ENCODE measurements at places on chromosomes 3 and 15.

DNA sequence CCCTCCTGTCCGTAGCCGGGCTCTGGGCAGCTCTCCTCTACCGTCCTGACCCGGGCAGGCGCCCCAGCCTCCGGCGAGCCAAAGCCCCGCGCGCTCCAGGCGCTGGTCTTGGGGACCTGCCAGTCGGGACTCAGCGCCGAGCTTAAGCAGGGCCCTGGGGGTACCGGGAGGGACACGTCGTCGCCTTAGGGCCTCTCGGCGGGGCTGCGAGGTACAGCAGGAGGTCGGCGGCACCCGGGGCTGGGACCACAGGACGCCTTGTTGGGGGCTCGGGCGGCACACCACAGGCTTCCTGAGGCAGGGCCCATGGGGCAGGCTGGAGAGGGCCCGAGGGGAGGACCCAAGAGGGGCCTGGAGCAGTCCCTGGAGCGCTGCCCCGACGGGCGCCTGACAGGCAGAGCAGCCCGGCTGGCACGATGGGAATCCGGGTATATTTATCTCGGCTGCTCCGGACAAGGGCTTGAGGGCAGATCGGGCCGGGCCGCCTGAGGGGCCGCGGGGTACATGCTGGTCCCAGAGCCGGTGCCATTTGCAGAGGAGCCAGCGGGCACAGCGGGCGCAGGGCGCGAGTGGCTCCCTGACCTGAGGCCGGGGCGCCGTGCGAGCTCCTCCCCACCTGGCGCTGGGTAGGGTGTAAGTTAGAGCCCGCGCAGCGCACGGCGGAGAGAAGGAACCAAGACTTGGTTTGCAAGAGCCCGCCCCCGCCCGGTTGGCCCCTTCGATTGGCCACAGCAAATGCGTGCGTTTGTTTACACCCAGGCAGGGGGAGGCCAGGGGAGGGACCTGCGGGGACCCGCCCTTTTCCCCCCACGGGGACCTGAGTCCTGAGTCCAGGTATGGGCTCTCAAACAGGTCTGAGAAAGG is 574 bp downstream of the SLC38A3 start:
- peak; percentile 69 for DNase-seq

GRCh38 chr3:52703341-52703740 is 2.2 kb downstream of the GLT8D1 start:
- no peak for DNase-seq

- no peak for DNase-seq
Measured at GRCh38 chr3:150797155-150797554, 34.2 kb upstream of the SIAH2 start.

DNA sequence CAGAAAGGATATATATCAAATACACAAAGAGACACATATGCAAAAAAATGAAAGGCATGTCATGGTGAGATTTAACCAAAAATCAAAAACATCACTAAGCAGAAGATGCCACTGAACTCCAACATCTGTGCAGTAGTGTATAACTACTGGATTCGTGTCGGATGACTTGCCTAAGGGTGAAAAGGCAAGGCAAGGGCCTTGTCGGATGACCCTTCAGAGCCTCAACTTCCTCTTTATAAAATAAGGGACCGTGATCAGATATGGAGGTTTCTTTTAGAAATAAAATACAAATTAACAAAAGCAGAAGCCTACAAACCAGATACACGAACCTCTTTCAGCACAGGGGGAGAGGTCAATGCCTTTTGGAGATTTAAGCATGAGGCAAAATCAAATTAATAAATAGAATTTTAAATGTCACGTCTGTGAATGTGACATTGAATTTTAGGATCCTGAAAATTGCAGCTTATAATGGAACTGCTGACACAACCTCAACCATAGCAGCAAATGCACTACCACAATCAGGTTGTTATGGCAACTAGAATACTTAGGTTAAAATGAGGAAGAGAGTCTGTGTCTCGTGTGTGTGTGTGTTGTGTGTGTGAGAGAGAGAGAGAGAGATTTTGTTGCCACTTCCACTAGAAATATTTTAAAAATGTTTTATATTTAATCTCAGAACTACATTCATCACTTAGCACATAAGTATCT is 8.3 kb upstream of the CHRM5 start:
- DNase-seq: no peak

DNA sequence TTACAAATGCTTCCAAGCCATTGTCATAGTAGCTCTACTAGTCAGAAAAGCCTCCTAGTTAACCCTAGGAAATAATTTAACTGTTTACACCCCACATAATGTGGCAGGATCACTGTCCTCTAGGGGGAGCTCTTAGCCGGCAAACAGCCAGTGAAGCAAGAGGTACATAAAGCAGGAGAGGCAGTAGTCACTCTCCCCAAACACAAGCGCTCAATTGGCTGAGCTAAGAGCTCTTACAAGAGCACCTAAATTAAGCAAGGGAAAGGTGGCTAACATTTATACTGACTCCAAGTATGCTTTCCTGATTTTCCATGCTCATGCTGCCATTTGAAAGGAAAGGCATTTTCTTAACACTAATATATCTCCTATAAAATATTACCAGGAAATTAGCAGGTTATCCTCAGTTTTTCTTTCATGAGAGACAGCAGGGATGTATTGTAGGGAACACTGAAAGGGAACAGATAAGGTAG is 37.6 kb downstream of the NCEH1 start:
- DNase-seq: peak; percentile 78

GRCh38 chr3:85474241-85474640 is 515.5 kb downstream of the CADM2 start:
- no peak for DNase-seq

DNA sequence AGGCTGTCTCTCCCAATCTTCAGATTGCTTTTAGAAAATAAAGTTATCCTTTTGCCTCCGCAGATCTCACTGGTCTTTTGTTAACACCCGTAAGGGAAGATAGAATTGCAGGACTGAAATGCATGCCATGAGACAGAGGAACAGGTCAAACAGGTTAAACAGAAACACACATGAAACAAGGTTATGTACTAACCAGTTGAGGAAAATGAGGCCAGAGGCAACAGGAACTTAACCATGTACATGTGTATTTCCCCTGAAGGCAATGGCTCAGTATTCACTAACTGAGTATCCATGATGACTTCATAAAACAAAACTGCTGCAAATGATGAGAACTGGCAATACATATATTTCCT is 169.1 kb upstream of the NSMCE3 start:
- no peak for DNase-seq

GRCh38 chr3:123067689-123068600 is 1.1 kb downstream of the PDIA5 start:
- no peak for DNase-seq

DNA sequence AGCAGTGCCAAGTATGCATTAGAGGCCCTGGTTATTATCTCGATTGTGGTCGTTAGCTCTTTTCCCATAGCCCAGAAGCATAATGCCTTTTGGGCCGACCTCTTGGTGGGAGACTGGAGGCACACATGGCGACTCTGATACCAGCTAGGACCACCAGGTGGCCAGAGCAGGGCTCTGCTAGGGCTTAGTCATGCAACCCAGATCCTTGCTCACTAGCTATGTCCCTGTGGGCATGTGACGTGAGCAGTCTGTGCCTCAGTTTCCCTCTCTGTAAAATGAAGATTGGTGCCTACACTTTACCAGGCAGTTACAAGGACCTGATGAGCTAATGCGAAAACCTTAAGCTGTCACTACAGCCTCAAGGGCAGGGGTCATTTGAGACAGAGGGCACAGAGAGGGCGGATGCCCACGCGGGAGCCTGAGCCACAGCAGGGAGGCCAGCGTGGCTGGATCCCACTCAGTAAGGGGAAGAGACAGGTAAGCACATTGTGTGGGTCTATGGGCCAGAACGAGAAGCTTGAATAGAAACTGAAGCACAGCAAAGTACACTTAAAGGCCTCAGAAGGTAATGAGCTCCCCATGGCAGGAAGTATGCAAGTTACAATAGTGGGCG is 8.8 kb downstream of the KLF15 start:
- DNase-seq: peak; percentile 39

DNA sequence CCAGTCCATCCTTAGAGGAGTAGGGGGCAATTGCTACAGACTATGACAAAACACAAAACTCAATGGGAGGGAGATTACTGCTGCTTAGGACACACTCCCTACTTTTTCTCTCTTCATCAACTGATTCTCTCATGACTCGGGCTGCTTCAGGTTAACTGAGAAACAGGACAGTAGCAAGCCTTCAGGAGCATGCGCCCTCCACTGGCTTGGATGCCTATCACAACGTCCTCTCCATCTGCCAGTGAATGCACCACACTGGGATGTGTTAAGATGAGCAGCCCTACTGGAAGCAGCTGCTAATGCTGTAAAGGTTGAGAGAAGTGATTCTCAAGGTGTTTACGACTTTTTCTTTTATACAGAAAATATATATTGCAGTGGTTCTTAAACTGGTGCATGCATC is 542.3 kb downstream of the EDEM1 start:
- no peak for DNase-seq

GRCh38 chr3:164018500-164018899 is 1059.8 kb downstream of the SI start:
- no peak for DNase-seq

GRCh38 chr3:25293736-25294135 is 134.3 kb upstream of the RARB start:
- no peak for DNase-seq

DNA sequence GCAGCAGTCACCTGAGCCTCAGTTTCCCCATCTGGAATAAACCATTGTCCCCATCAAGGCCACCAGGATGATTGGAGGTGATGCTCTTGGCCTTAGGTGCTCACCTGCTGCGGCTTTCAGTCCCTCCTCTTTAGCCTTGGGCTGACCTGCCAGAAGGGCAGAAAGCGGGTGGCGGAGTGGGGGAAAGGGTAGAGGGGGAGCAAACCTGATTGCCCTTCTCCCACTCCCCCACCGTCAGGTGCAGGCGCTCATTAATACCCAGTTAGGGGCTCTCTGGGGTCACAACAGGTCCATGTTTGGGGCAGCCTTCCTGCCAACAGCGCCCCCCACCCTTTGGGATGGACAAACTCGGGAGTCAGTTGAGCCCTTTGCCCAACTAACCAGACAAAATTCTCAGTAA is 50.5 kb downstream of the GRIP2 start:
- no peak for DNase-seq

DNA sequence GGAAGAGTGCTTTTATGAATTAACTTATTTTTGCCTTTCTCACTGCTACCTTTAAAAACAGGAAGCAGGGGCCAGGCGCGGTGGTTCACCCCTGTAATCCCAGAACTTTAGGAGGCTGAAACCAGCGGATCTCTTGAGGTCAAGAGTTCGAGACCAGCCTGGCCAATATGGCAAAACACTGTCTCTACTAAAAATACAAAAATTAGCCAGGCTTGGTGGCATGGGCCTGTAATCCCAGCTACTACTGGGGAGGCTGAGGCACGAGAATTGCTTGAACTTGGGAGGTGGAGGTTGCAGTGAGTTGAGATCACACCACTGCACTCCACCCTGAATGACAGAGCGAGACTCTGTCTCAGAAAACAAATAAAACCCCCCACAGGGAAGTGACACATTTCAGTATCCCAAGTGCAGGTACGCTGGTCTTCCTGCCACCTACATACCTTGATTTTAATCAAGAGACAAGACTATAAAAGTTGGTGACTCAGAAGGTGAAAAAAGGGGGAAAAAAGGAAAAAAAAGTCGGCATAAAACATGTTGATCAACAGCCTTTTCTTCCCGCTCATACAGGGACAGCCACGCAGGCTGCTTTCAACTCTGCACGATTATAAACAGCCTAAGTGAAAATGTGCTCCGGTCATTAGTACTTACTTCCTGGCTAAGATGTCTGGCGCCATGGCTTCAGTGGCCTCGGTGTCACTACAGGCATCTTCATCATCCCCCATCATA is 18.8 kb downstream of the PPP1R2 start:
- DNase-seq: no peak

DNA sequence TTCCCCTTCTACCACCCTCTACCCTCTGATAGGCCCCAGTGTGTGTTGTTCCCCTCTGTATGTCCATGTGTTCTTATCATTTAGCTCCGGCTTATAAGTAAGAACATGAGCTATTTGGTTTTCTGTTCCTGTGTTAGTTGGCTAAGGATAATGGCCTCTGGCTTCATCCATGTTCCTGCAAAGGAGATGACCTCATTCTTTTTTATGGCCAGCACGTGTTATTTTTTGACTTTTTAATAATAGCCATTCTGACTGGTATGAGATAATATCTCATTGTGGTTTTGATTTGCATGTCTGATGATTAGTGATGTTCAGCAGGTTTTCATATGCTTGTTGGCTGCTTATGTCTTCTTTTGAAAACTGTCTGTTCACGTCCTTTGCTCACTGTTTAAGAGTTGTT is 63.1 kb upstream of the NPHP3 start:
- no peak for DNase-seq

- DNase-seq: no peak
Measured at GRCh38 chr3:119570229-119570628, 9.1 kb upstream of the ADPRH start.

DNA sequence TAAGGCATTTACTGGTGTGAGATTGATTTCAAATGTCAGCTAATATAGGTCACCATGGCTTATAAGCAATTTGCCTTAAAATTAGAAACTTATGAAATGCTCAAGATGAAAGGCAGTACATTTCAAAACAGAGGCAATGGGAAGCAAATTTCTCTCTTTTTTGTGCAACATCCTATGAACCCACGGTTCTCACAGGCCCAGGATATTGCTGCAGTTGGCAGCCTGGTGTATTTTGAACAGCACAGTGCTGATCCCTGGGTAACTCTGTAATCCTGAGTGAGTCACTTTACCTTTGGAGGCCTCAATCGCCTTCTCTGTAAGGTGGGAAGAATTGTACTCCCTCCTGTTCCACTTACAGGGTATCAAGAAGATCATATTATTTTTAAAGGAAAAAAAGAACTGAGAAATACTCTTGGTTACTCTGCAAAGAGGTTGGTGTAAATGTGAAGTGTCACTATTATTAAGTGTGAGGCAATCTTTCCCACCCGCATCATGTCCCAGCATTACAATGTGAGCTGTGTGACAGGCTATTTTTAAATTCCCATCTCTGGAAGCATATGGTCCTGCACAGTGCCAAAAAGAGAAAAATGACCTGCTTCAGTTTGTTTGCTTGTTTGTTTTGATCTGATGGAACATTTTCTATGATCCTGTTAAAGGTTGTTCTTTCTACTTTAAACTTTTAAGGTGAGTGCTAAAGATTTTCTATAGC is 190.1 kb upstream of the LPP start:
- no peak for DNase-seq

- DNase-seq: peak; percentile 89
Measured at GRCh38 chr3:197555281-197556261, at the start of gene BDH1. Gene BDH1 (minus strand): TSS chr3:197555968. CDS start chr3:197546443, 9,525 bp downstream.

DNA sequence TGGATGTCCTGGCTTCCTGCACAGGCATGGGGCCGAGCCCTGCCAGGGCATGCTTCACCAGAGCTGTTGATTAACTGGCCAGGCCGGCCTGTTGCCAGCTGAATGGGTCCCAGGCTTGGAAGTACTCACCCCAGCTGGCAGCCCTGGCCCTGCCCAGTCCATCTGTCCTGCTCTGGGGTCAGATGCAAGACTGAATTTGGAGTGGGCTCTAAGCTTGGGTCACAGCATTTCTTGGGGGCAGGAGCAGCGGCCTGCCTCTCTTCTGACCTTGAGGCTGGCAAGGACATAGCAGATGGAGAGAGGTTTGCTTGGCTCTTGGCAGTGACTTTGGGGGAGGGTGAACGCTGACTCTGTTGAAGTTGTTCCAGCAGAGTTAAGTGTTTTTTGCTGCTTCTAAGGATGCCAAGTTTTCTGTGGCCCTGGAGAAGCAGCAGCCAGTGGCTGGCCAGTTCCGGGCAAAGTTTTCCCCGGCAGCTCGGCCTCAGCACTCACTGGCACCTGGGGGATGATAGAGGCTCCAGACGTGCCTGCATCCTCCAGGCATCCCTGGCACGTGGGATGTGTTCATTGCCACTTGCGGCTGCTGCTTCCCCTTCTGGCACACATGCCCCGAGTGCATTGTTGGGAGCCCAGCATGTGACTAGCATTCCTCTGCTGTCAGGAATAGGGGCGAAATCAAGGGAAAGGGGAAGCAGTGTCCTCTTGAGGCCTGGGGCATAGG is 22.9 kb downstream of the PDIA5 start:
- no peak for DNase-seq
